ENCODE measurements at places on chromosomes 2 and 18.

- no peak for DNase-seq
These were observed 192.4 kb upstream of the ERBB4 start for GRCh38 chr2:212730994-212731393.

DNA sequence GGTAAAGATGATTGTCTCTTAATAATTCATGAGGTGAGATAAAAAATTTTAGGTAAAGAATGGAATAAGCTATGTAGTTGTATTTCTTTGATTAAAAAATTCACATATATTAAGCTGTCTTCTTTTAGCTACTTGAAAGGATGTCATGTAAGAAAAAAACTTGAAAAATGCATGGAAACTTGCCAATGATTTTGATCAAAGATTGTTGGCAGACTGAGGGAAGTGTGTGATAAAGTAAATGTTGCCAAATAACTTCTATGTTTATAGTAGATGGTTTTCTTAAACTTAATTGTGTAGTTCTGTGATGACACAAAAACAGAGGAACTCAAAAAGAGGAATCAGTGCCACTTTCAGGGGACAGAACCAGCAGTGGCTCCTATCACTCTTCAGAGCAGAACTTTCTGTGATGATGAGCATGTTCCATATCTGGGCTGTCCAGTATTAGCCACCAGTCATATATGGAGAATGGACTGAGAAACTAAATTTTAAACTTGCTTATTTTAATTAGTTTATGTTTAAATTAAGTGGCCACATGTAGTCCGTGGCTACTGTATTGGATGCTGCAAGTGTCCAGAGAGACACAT, 51.9 kb upstream of the SLC38A11 start:
- peak; percentile 5 for DNase-seq

DNA sequence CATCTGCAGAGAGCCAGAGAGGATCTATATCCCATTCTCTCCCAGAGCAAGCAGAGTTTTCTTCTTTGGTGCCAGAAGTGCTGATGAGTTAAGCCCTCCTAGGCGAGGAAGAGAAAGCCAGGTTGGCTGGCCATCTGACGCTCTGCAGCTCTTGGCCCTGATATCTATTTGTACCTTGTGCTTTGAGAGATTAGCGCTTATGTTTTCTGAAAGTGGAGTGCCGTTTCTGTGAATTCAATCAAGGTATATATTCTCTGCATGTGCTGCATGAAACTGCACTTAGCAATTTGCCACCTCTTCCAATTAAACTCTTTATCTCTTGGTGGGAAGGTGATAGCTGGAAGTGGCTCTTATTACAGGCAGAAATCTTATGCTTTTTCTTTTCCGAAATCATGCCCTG, 177.5 kb downstream of the LPIN1 start:
- no peak for DNase-seq

DNA sequence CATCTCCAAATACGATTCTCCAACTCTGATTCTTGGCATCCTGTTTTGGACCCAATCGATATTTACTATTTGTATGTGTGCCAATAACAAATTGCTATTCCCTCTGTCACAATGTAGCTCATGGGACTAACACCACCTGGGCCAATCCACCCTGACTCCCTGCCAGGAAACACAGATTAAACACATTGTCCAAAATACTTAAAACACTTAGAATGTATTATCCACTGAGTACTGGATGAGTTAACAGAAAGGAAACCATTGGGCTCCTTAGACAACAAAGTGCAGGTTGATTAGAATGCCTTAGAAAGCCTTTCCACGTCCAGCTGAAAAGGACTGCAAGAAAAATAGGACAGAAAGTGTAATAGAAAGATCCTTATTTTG, 79.4 kb upstream of the ARHGAP28 start:
- DNase-seq: no peak

DNA sequence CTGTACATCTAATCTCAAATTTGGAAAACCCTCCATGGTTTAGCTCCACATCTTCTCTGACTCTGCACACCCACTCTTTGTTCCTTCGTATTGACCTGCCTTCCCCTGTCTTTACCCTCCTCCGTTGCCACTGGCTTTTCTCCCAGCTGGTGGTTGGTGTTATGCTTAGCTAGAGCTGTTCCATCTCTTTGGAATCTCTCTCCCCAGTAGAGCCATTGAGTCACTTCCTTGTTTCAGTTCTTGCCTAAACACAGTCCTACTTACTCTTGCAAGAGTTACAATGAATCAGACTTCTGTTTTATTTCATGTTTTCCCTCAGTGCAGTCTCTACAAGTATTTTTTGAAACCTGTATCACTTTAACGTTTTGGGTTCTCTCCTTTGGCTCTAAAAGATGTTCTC, 263.9 kb downstream of the LTBP1 start:
- DNase-seq: peak; percentile 86
